Activated T-cell treated with anti-CD3 and anti-CD28 coated beads for 24 hours (primary cell): ENCODE measurements at places on chromosomes 6 and 20.

GRCh38 chr20:36875702-36876472 is at the start of gene TLDC2:
Gene TLDC2 (plus strand): TSS chr20:36876138. CDS start chr20:36876175, 37 bp downstream.
- no peak for DNase-seq

DNA sequence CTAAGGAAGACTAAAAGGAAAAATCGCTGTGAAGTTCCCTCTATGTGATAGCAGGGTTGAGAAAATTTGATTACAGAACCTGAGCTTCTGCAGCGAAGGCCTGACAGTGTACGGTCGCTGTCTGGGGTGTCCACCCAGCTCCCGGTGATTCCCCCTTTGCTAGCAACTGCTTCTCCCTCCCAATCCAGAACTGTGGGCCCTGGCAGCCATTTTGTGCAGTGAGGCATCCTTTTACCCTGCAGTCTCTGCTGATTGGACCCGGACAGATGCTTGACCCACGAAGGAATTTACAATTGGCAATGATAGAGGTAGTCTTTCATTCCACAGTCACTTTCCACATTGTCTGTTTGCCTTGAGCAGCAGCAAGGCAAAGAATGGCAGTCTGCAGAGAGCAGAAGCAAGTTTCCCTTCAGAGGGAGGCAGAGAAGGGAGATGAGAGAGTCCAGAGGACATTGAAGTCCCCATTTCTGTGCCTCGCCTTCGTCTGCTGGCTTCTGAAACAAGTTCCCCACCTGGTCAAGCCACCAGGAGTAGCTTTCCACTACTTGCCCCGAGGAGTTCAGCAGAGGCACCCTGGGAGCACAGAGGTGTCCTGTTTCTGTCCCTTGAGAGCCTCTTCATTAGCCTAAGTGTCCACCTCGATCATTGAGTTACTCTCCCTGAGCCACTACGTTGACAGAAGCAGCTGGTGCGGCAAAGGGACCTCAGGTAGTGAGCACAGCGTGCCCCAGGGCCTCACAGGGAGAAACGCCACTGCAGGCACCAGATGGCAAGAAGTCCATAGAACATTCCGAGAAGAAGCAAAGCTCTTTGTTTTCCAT is 370.3 kb downstream of the NRN1 start:
- no peak for DNase-seq

- DNase-seq = no peak
Measured at GRCh38 chr20:33653900-33654596, 8.1 kb upstream of the C20orf144 start.

GRCh38 chr20:2745060-2745910 is 52.7 kb downstream of the EBF4 start:
- no peak for DNase-seq

GRCh38 chr6:41650120-41650519 is 11.9 kb downstream of the MDFI start:
- no peak for DNase-seq
